Stimulated activated CD4-positive, alpha-beta T cell treated with anti-CD3 and anti-CD28 coated beads, Interleukin-2, amount 100 ng/mL, for 4 hours (primary cell): ENCODE measurements at places on chromosomes 3 and 15.

DNA sequence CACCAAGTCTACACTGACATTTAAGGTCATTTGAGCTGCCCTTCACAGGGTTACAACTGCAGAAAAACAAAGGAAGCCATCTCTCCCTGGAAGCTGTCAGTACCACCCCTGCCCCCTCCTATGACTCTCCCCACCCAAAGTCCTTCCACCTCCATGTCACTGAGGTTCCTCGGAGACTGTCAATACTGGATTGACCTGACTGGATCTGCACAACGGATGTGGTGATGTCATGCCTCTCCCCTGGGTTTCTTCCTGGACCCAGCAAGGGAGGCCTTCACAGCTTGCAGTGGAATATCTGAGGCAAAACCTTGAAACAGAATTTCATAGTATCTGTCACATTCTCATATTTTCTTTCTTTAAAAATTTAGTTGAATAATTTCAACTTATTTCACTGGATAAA lies 153.5 kb downstream of the CLSTN2 start:
- DNase-seq, result no peak

- DNase-seq, result no peak
These were observed 3.4 kb upstream of the CPOX start for GRCh38 chr3:98596541-98597500.

- DNase-seq, result no peak
These were observed 2.2 kb downstream of the RBP1 start for GRCh38 chr3:139537361-139537760.

DNA sequence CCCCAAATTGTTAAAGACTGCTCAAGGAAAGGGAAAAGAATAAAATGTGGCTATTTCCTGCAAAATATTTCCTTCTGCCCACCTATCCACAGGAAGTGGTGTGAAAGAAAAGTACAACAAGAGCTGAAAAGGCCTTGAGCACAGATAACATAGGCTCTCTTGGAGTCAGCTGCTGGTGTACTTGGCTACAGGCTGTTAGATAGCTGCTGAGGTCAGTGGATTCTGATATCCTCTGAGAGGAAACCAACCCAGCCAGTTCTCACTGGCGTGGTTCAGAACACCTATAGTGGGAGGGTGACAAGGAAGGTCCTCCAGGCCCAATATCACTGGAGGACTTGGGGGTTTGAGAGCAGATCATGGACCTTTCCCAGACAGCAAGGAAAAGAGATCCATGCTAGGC lies 124.4 kb upstream of the GAP43 start:
- DNase-seq, result no peak

- DNase-seq, result no peak
These were observed 8.8 kb upstream of the NPHP3 start for GRCh38 chr3:132730891-132731580.

DNA sequence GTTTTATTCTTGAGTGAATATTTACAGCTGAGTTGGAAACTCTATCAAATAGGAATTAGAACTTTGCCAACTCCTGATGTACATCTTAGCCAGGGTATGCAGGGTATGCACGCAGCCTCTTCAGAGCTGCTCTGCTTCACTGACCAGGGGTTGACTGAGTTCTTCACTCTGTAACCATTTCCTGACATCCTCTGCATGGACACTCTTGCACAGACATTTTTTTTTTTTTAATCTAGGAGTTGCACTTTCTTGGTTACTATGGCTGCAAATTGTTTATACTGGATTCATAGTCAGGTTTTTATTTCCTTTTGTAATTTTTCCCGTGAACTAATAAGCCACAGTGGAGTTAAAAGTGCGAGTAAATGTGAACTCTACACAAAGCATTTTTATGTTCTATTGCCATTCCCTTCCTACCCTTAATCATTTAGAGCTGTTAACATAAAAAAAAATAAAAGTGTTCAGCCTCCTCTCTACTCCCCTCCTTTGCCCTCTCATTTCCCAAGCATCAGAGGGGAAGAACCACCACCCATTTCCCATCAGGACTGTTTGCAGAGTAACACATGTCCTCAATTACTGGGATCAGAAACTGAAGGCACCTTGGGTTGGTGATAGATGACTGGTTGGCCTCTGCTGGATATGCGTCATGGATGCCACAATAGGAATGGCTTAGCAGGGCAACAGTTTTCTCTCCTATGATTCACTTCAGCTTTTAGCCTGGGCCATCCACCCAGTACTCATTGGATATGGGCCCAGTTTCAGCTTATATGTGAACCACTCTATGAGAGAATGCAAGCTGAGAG lies 54.0 kb downstream of the DUT start:
- DNase-seq, result no peak

- no peak for DNase-seq
These were observed 8.1 kb upstream of the MINDY4B start for GRCh38 chr3:150913133-150913922.

DNA sequence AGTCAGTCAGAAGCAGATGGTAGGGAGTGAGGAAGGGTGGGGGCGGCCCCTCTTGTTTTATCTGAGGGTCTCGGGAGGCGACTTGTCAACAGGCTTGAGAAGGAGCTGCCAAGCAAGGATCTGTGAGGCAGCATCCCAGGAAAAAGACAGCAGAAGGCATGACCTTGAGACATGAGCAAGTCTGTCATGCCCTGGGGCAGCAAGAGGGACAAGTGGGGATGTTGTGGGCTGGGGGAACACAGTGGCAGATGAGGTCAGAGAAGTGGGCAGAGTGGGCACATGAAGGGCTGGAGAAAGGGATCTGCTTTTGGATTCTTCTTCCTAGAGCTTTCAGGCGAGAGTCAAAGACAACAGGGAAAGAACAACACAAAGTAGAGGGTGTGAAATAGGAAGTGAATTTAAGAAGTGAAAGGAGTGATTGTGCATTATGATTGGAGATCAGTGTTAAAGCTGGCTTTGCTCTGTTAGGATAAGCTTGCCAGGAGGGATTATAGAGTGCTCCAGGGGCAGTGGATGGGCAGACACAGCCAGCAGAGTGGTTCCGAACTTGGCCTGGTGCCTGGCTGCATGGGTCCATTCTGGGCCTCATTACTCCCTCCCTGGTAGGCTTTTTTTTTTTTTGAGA lies 73.3 kb downstream of the USP13 start:
- DNase-seq, result no peak

DNA sequence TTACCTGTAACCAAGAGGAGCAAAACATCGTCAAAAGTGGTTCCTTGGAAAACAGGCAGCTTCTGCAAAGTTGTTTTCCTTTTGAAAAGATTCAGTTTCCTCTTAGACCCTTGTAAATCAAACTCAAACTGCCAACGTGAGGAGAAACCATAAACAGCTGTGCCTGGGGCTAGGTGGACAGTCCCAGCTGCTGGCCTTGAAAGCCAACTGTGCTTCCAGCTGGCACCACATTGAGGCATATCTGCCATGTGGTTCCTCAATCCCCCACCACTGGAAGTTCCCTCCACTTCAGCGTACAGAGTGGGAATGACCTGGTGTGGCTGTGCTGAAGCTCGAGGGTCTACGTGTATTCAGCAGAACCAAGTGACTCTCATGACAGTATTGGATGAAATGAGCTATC lies 40.9 kb downstream of the HRH1 start:
- no peak for DNase-seq

- DNase-seq, result no peak
These were observed 136.9 kb downstream of the HCN4 start for GRCh38 chr15:73231661-73232419.
